ENCODE measurements at places on chromosomes 1 and 21.

DNA sequence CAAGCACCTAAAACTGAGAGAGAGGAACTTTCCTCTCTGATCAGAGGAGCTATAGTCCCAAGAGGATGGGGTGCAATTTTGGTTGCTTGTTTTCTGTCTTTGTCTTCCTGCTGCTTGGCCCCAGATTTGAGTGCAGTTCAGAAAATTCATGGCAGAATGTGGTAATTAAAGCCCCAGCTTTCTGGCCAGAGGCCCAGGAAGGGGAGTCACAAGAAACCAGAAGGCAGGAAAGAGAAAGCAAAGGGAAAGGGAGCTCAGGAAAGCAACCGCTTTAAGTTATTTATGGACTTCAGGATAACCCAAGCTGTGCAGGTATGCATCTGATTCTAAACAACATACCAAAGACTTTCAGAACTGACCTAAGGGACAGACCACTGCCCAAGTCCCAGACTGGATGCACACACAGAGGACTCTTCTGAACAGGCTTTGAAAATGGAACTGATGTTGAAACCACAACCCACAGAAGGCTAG lies 88.8 kb downstream of the ST3GAL3 start:
- DNase-seq, result no peak

DNA sequence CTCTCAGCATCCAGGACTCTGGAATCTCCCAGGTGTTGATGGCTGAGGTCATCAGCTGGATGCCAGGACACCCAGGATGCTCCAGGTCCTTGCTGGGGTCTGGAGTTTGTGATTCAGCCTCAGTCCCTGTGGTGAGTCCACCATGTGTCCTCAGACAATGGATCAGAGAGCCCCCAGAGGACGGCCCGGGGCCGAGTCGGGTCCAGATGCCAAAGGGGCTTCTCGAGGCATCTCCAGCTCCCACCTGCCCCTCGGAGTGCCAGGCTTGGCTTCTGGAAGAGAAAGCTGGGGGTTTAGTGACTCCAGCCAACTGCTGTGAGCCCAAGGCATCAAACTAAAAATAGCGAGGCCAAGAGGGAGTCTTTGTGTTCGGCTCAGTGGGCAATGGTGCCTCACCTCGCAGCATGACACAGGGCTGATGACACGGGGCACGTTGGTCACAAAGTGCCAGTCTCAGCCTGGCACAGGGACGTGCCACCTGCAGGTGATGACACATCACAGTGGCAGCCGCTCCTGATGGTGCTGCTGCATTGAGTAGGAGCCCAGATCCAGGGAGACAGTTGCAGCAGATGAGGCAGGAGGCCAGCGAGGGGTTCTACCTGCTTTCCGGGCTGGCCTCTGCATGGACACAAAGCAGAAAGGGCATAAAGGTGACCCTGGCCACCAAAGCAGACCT lies 10.6 kb downstream of the PDE9A start:
- DNase-seq, result no peak

GRCh38 chr1:168396940-168397684 lies 116.4 kb downstream of the TBX19 start:
- DNase-seq, result no peak

DNA sequence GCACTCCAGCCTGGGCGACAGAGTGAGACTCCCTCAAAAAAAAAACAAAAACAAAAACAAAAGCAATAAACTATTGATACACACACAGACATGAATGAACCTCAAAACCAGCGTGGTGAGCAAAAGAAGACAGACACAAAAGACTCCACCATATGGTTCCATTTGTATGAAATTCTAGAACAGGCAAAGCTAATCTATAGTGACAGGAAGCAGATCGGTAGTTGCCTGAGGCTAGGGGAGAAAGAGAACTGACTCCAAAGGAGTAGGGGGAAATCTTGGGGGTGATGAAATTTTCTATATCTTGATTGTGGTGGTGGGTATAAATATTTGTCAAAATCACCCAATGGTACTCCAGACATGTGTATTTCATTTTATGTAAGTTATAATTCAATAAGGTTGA lies 20.9 kb downstream of the LACTBL1 start:
- DNase-seq, result no peak

- DNase-seq, result no peak
Observed at GRCh38 chr1:181398544-181398943, 84.8 kb upstream of the CACNA1E start.

- DNase-seq, result no peak
Observed at GRCh38 chr1:10738061-10739058, 58.1 kb downstream of the CASZ1 start.

GRCh38 chr1:938711-939489 lies 15.2 kb downstream of the SAMD11 start:
- DNase-seq, result no peak

- no peak for DNase-seq
Observed at GRCh38 chr1:215957663-215958062, 390.6 kb downstream of the KCTD3 start.

GRCh38 chr1:230188826-230189225 lies 121.8 kb downstream of the GALNT2 start:
- no peak for DNase-seq

DNA sequence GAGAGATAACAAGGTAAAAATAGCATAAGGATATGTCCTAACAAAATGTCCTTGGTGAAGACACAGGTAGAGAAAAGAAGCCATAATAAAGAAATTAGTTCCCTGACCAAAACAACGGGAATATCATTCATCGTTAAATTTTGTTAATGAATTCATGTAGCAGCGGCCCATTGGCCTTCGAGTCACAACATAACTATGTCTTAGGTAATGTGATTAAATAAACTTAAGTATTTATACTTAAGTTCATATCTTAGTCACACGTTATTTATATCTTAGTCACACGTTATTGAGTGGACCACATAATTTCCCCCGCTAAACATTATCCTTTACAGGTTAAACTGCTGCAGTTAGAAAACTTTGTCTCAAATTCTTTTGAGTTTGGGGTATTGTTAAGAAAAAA lies 1.2 kb downstream of the NEXN start:
- DNase-seq, result no peak

DNA sequence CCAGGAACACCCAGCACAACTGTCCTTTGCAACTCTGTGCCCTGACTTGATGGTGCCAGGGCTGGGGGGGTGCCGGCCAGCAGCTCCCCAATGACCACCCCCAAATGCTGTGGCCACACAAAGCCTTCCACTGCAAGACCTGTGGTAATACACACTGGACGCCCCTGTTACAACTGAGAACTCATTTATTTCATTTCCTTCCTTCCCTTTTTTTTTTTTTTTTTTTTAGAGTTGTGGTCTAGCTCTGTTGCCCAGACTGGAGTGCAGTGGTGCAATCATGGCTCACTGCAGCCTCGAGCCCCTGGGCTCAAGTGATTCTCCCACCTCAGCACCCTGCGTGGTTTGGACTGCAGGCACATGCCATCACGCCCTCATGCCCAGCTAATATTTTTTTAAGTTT lies 25.2 kb downstream of the TP73 start:
- DNase-seq, result no peak

- no peak for DNase-seq
Observed at GRCh38 chr1:29057700-29058099, 66.0 kb downstream of the TMEM200B start.

DNA sequence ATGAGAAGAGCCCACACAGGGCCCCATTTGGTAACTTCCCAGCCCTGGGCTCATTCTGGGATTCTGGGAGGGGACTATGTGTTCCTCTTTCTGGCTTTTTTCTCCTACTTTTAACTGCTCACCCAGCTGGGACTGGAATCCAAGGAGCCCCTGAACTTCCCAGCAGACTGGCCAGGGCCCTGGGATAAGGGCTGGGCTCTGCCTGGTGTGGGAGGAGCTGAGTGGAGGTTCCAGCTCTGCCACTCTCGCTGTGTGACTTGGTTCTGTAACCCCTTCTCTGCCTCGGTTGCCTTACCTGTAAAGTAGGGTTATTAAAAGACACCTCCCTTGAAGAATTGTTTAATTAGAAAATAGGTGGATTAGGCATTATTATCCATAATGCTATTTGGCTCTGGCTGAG lies 19.6 kb upstream of the EPB41 start:
- no peak for DNase-seq

DNA sequence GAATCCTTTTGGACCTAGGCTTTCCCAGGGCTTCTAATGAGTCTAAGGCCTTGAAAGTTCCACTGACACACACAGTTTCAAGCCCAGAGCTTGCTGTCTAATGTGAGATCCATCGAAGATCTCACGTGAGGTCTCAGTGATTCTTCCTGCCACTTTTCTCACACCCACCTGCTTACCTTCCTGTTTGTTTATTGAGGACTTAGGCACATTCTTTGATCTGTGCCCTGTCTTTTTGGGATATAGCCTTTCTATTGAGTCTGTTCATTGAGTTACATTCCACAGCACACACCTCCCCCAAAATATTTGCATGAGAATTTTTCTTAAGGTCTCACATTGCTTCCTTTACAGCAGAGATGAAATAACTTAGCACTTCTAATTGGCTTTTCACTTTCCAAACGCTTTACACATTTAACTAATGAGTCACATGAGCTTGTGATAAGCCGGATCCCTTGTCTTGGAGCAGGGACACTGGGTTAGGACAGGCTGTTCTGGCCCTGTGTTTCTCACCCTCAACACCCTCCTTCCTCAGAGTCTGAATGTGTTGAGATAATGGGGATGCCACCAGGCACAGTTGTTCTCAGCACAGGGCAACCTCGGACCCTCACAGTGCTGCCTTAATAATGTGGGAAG lies 288.3 kb downstream of the TM2D1 start:
- no peak for DNase-seq

- DNase-seq, result no peak
Observed at GRCh38 chr1:63973005-63973419, 199.2 kb downstream of the ROR1 start.

DNA sequence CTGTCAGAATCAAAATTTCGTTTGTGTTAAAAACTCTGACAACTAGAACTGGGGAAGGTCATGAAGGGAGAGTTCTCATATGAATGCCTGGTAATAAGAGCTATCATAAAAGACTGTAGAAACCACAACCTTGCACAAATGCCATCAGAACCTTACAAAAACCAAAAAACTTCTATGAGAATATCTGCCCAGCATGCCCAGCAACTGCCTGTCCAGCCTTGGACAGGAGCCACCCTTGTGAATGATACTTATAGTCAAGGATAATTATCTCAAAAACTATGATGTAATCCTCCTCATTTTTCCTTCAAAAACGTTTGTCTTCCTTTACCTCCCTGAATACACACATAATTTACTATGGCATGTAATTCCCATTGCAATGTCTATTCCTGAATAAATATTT lies 53.4 kb upstream of the C1orf185 start:
- no peak for DNase-seq

DNA sequence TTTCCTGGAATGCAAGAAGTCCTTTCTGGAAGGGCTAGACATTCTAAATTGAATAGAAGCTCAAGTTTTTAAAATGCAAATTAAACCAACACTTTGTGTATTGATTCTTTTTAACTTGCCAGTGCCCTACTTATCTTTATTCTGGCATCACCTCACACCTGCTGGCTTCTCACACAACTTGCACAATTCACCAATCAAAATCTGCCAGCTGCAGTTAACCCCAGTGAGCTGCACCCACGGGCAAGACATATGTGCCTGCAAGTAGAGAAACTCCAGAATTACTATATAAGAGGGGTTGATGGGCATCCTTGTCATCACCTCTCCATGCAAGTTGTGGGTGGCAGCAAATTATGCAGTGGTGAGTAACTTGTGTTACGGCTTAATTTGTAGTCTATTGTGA lies 11.7 kb upstream of the PLPPR4 start:
- no peak for DNase-seq

DNA sequence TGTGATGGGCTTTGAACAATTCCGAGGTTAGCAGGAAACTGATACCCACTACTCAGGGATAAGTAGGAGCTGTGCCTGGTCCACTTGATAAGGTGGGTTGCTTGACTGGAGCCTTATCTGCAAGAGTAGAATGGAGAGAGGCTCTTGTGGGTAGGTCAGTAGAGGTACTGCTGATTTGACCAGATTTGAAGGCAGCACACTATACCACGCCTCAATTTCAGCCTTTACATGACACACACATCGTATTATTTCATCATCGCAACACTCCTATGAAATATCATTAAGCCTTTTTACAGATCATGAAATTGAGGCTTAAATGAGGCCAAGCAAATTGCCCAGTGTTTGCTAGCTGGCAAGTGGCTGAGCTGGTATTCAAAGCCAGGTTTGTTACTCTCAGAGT lies 69.6 kb downstream of the KCNJ15 start:
- no peak for DNase-seq

GRCh38 chr1:235127203-235127602 lies 1.4 kb downstream of the TOMM20 start:
- DNase-seq, result no peak

DNA sequence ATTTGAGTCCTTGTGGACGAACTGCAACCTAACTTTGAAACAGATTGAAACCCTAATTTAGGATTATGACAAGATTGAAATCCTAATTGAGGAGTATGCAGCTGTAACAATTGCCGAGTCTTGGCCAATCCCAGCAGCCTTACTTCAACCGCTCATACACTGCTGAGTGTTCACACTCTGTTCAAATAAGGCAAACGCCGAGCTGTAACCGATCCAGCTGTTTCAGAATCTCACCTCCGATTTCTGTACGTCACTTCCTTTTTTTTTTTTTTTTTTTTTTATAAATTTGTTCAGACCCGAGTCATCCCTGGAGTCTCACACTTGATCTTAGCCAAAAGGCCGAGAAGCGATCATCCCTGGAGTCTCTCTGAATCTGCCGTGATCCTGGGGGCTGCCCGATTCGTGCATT lies 22.3 kb upstream of the ATP5PO start:
- no peak for DNase-seq

DNA sequence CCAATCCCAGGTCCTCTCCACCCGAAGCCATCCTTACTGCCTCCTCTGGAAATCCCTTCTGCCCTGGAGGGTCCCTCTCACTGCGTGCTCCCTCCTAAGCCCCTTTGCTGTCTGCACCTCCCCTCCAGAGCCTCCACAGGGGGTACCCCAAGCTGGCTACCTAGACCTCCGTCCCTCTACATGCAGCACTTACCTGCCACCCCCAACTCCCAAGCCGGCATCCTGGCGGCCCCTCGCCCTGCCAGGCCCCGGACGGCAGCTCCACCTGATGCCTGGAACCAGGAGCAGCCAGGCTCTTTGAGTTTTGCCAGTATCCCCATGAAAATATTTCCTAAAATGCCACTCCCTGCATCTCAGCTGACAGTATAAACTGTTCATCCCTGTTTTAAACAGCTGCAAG lies 4.1 kb downstream of the PRDM15 start:
- no peak for DNase-seq

DNA sequence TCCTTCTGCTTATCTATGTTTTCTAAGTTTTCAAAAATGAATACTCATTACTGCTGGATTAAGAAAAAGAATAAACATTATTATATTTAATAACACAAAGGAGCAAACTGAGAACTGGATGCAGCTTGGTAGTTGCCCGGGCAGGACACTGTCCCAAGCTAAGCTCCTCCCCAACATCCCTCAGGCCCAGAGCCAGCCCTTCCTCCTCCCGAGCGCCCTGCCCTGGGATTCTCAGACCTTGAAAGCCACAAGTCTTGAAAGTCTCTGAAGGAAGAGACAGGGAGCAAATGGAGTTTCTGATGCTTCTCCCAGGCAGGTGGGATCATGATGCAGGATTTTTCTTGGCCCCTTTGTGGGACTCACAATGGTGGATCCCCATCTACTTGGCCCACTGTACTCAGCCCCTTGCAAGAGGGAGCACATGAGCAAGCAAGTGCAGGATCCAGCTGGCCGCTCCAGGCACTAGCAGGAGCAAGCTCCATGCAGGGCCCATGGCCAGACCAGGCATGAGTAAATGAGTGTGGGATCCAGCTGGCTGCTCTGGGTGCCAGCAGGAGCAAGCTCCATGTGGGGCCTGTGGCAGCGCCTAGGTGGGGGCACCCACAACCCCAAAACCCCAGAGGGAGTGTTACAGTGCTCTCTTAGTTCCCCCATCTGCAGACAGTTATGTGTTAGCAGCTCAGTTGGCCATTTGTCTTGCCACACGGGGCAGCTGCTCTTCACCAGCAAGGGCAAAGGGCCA lies 32.1 kb upstream of the RAB4A start:
- DNase-seq, result no peak

Measured in stimulated activated CD4-positive, alpha-beta T cell treated with anti-CD3 and anti-CD28 coated beads, Interleukin-4, amount 100 ng/mL, for 48 hours (primary cell).